ENCODE measurements at places on chromosomes 4 and X.

- DNase-seq: no peak
These were observed 148.6 kb downstream of the STK32B start for GRCh38 chr4:5199912-5200311.

- DNase-seq: no peak
These were observed 11.3 kb upstream of the SETD7 start for GRCh38 chr4:139567159-139567870.

DNA sequence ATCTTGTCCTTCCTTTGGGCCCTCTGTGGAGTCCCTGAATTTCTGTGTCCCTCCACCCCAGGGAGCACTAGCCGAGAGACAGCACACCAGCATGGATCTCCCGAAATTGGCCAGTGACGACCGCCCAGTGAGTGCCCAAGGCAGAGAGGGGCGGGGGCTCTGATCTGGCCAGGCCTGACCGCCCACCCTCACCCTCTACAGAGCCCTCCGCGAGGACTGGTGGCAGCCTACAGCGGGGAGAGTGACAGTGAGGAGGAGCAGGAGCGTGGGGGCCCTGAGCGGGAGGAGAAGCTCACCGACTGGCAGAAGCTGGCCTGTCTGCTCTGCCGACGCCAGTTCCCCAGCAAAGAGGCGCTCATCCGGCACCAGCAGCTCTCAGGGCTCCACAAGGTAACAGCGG is 8.4 kb upstream of the UBA1 start:
- DNase-seq: no peak

DNA sequence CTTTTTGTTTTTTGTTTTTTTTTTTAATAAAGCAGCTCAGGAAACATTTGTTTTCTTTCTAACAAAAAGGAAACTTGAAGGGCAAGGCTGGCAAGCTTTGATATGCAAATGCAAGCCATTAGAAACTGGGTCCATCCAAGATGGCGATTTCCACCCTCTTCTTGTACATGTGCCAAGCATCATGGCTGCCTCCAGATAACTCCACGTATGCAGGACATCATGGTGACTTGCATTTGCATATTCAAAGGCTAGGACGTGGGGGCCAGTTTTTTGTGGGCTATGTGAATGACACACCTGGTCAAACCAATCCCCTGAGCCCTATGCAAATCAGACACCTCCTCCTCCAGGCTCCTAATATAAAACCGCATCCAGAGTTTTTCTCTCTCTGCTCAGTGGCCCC is 692.6 kb downstream of the FAM133A start:
- DNase-seq: no peak

DNA sequence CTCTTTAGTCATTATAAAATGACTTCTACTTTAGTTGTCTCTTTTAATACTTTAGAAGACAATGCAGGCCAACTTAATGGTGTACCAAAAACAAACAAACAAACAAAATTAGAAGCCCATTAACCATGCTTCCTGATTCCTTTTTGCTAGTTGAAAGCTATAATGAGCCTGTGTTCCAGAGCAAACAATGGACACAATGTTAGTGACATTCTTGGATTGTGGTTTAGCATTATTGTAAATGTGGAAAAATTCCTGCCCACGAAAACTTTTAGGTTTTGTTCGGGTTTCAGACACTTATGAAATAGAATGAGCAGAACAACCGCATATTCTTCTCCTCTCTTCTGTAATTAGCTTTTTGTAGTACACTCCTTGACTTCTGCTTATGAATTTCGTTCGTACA is 1682.7 kb upstream of the PCDH7 start:
- no peak for DNase-seq

GRCh38 chr4:185874516-185875230 is 62.7 kb upstream of the SORBS2 start:
- no peak for DNase-seq

DNA sequence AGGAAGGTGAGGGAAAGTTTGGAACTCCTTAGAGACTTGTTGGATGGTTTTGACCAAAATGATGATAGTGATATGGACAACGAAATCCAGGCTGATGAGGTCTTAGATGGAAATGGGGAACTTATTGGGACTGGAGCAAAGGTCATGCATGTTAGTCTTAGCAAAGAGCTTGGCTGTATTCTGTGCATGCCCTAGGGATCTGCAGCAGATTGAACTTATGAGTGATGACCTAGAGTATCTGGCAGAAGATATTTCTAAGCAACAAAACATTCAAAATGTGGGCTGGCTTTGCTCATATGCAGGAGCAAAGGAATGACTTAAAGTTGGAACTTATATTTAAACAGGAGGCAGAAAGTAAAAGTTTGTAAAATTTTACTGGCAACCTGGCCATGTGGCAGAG is 489.3 kb upstream of the DIPK2B start:
- DNase-seq: no peak

DNA sequence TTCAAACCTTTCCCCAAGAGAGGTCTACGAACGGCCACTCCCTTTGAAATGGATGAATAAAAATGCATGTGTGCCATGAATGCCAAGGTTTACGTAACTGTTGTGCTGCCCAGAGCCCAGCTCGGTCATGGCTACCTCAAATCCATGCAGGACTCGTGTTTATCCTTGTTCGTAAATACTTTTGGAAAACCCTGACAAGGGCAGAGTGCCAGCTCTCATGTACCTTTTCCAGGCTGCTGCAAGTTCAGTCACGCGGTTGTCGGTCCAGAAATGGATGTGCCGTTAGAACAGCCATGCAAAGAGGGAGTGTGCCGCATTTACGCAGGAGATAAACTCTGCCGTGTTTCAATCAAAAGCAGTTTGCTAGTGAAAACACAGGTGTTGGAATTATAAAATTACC is 123.4 kb downstream of the AMELX start:
- no peak for DNase-seq

DNA sequence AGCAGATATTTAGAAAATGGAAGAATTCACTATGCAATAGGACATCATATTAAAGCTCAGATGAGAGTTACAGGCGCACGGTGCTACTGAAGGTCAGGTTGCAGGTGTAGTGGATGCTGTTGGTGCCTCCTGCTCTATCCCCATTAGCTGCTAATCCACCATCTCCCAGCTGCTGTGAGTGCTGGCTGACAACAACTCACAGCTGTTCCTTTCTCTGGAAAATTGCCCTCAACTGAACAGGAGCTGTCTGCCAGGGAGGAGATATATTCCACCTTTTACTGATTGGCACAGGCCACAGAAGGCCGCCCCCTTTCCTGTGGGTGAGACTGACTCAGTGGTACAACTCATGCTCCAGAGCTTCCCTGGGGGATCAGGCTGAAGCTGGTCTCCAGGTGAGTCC is 48.7 kb downstream of the UCHL1 start:
- DNase-seq: no peak

DNA sequence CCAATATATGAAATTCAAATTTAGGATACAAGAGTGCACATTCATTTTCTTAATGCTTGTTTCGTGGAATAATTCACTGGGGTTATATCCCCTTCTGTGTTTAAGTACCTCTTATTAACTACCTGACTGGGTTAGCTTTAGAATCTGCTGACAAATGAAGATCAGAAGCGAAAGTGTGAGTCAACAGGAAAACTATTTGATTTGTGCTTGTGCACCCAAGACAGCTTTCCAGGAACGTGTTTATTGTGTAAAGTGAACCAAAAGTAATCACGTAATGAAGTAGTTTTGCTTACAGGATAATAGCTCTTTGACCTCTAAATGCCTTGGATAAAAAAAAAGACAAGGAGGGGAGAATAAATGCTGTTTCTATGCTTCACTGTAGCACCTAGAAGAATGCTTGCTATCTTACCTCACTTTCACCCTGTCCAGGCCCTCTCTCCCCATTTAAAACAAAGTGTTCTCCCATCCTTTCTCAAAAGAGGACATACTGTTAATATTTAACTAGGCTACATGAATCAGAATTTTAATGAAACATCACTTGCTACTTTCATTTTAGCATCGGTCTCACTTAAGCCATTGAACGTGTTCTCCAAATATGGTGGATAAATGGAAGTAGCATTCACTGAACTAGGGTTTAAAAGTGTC is 141.9 kb downstream of the THOC2 start:
- DNase-seq: peak; percentile 59

DNA sequence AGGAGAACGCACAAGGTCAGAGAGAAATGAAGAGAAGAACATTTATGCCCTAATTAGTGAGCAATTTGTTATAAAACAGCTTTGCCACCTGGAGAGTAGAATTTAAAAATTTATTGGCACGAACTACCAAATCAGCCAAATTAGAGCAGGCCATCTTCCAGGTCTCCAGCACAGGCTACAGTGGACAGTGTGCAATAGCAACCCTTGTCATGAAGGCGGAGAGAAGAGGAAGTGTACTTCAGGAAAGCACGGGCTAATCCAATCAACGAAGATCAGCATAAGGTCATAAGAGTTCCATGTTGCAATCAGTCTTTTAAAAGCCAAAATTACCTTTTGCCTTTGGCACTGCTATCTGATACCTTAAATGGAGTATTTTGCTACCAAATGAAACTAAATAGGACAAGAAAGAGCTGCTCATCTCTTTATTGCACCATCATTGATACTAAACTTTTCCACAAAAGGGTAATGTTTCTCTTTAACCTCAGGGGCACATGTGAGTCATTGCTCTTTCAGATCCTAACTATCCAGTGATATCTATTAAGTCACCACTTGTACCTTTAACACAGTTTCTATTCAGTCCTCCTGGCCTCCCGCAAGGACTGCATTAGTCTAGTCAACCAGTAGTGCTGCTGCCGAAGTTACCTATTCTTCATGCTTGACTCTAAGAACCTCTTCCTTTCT is 19.9 kb downstream of the ANK2 start:
- no peak for DNase-seq

DNA sequence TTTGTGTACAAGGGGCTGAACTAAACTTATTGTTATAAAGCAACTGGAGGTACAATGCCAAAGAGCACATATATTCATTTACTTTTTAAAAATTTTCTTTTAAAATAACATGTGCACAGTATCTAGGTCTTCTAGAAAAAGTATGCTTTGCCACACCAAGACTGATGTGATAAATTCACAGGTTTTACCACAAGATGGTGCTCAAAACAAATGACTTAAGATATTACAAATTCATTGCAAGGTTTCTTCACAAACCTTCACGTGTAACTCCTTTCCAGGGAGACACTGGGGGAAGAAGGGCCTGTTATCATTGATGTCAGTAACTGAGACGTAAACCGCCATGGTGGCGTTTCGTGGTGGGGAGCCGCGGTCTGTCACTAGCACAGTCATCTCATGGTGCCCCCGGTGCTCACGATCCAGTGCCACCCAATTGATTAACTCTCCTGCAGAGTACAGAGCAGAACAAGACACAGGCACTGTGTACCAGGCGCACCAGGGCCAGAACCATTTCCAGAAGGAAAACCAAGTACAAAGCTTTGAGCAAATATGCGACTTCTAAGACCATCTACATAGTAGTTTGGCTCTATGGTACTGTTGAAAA is 162.2 kb downstream of the DCHS2 start:
- peak; percentile 6 for DNase-seq

GRCh38 chrX:16472345-16472744 is 177.6 kb upstream of the S100G start:
- no peak for DNase-seq

DNA sequence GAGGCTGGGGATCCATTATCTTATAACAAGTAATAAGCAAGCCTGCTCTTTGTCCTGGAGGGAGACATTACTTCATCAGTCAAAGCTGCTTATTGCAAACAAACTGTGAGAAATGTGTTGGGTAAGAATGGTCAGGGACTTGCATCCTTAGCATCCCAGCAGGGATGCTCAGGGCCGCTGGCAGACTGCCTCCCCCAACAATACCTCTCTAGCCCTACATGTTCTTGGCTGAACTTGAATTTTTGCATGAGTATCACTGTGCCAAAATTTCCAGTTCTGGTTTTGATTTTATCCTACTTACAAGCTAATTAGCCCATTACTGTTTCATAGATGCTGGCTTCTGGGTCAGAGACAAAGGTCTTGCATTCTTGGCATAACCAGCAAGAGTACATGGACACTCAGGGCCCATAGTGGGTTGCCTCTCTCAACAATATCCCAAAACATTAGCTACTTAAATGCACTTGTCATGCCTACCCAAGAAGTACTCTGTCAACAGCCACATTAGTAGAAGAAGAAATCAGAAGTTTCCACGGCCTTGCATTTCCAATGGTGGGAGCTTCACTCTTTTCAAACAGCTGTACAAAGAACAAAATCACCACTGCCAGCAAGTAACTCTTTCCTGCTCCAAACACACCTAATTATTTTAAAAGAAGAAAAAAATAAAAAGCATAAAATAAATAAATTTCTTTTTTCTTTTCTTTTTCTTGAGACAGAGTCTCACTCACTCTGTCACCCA is 41.9 kb upstream of the NEUROG2 start:
- no peak for DNase-seq

GRCh38 chrX:21493226-21493830 is 119.1 kb downstream of the CNKSR2 start:
- DNase-seq: no peak

- no peak for DNase-seq
These were observed 96.3 kb downstream of the PLAC1 start for GRCh38 chrX:134562002-134562401.

GRCh38 chr4:174012135-174012885 is 271.2 kb downstream of the FBXO8 start:
- DNase-seq: no peak

- no peak for DNase-seq
These were observed 54.5 kb upstream of the ATXN3L start for GRCh38 chrX:13374364-13374763.

- DNase-seq: no peak
These were observed 38.1 kb upstream of the ARSH start for GRCh38 chrX:2967998-2968909.

DNA sequence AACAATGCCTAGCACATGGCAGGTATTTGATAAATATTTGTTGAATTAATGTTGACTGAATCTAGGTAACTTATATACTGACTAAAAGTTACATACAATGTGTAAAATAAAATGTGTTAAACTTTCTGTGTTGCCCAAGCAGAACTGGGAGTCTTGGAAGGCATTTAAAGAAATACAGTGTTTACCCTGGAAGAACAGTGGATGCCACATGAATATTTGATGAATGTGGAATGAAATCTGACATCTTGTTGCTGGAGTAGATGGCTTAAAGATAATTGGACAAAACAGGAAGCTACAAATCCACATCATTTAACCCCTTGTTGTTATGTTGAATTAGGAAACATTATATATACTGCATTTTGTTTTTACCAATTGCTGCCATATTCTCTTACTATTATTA is 39.9 kb upstream of the SCOC start:
- DNase-seq: no peak

- DNase-seq: no peak
These were observed 1100.0 kb upstream of the SLIT2 start for GRCh38 chr4:19151684-19152083.

DNA sequence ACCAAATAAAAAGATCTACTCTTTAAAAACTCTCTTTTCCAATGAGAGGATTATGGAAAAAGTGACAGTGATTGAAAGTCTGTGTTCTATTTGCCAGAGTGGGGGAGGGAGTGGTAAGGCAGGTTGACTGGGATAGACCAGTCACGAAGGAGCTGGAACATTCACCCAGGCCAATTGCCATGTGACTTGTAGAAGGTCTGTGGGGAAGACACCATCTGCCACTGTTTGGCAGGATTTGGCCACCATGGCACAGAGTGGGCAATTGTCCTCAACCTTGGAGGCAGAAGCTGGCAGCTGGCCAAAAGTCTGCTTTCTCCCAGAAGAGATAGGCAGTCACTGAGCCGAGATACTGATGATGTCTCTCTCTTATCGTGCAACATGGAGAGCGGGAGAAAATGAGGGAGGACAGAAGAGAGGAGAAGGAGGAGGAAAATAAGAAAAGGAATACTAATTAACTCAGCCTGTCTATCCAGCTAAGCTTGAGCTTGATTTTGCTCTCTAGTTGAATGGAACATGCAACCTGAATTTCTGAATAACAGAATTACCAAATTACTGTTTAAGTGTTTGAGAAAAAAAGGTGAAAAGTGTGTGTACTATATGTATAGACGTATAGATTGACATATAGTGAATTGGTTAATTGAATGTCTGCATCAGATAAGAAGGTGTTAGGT is 267.1 kb downstream of the ARHGAP24 start:
- DNase-seq: peak; percentile 13
